ENCODE measurements at places on chromosomes 13 and 19.

GRCh38 chr13:36673352-36673751 lies 468 bp upstream of the SERTM1 start:
- no peak for DNase-seq

DNA sequence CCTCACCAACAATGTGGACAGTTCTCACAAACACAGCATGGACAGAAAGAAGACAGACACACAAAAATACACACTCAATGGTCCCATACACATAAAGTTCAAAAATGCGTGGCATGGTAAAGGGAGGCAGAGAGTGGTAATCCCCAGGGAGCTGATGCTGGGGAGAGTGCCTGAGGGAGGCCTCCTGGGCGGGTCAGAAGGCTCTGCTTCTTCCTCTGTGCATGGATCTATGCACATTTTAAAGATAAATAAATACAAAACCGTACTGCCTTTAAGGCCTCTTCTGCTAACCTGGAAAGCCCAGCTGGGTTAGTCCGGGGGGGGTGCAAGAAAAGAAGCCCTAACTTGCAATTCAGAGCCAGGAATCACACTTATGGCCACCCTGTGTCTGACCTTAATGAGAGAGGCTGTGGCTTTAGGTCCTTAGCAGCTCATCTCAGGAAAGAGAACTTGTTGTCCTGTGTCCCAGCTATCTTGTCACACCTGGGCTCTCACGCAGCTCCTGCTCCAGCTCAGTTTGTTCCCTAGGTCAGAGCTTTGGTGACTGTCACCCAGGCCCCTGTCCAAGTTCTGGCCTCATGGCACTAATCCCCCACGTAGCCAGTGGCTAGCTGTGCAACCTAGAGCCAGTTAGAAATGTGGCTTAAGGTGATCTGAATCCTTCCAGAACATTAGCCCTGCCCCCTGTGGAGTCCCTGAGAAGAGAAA lies 28.5 kb downstream of the POP4 start:
- no peak for DNase-seq

DNA sequence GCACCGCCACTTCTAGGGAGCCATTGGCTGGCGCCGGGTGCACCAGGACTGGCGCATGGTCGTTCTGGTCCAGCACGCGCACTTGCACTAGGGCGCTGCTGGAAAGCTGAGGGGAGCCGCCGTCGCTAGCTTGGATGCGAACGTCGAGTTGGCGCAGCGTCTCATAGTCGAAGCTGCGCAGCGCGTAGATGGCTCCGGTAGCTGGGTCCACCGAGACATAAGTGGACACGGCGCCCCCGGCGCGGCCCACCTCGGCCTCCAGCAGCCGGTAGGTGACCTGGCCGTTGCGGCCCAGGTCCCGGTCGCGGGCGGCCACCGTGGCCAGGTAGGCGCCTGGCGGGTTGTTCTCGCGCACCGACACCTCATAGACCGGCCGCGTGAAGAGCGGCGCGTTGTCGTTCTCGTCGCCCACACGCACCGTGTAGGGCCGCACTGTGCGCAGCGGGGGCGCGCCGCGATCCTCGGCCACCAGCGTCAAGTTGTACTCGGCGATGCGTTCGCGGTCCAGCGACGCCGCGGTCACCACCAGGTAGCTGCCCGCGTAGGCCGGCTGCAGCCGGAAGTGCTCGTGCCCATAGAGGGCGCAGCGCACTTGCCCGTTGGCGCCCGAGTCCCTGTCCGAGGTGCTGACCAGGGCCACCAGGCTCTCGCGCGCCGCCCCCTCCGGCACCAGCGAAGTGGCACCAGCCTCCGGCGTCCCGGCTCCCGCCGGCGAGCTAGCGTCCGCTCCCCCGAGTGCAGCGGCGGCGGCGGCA lies 1.7 kb downstream of the PCDH8 start:
- DNase-seq: no peak

- DNase-seq: no peak
Measured at GRCh38 chr19:41689993-41690800, 2.1 kb upstream of the CEACAM7 start.

- no peak for DNase-seq
Measured at GRCh38 chr13:51822106-51822815, 18.3 kb upstream of the DHRS12 start.

DNA sequence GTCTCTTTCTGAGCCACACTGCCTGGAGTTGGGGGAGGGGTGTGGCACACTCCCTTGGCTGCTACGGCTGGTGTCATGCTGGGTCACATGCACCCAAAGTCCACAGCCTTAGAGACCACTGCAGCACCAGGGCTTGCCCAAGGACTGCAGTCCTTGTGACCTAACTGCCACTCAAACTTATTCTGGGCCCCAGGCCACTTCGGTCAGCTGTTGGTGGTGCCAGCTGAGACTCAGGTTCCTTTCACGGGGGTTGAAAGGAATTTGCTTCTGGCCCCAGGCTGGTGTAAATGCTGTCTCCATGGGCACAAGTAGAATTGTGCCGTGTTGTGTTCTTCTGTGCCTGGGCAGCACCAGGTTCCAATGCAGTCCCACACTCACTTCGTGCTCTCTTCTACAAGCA lies 9.5 kb upstream of the VN1R1 start:
- no peak for DNase-seq

DNA sequence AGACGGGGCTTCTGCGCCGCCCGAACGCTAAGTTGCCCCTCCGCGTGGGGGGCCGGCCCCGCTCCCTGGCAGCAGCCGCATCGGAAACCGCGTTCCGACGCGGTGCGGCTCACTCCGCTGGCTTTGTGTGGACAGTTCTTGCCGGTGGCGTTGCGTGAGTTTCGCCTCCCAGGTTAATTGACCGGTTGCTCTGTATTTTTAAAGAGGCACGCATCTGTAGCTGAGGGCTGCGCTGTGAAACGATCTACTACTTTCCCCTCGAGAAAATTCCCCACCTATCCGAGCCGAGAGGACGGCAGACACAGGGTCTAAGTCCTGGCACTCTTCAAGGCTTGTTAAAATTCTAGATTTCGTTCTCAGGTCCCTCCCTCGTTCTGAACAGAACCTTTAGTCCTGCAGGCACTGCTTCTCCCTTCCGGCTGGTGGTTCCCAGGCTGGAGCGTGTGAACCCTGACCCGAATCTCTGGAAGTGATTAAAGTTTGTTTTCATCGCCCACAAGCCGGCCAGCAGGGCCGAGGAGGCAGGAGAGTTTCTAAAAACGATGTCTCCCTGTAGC lies 933 bp downstream of the ARHGEF7 start:
- DNase-seq: no peak

- no peak for DNase-seq
Measured at GRCh38 chr13:110265682-110266430, 41.1 kb downstream of the COL4A1 start.

DNA sequence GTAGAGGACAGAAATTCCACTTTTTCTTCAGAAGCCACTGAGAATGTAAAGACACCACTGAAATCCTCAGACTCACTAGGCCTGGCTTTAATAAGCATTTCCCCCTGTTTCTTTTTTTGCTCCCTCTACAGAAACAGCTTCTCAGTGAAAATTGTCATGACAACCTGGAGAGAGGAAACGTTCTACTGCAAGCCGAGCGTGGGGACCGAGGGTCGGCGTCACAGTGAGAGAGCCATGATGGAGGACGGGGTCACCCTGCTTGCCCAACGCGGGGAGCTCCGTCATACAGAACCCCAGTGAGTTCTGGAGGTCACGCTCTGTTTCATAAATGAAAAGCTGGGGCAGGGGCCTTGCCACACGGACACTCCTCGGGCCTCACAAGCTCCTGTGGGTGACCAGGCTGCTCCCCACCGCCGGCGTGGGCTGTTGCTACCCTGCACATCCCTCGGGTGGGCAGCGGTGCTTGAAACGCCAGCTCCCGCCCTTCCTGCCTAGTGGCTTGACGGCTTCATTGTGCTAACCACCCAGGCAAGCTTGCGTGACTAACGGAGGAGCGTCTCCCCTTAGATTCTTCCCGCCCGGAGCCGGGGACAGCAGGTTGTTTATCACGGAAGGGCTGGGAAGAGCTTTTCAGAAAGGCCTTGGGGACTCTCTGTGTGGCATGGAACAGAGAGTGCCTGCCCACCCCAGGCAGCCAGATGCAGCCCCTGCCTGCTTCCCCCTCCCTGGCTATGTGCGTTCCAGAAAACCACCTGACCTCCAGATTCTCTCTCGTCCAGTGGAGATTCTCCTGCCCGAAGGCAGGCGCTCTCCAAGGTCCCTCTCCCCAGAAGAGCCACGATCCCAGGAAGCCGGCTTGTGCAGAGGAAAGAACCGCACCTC lies 153.6 kb downstream of the KATNAL1 start:
- no peak for DNase-seq

DNA sequence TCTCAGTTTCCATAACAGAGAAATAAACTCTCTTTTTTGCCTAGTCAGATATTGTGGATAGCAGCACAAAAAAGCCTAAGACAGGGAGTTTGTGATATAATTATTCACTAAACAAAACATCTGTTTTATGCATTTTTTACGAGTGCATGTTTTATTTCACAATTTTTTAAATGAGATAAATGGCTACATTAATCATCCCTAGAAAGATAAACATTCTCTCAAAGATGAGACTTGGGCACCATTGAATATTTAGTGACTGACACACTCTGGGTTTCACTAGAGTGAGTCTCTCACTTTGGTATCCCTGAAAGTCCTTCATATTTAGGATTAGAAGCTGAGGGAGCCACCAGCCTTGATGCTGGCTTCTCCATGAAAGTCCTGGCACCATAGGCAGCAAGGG lies 74.3 kb upstream of the LRCH1 start:
- no peak for DNase-seq

GRCh38 chr19:4768934-4769777 lies 22.4 kb upstream of the FEM1A start:
- DNase-seq: peak; percentile 40

GRCh38 chr19:52691737-52692136 lies 43.1 kb downstream of the ZNF611 start:
- DNase-seq: no peak

- no peak for DNase-seq
Measured at GRCh38 chr13:39602277-39602613, 748 bp downstream of the LHFPL6 start.

DNA sequence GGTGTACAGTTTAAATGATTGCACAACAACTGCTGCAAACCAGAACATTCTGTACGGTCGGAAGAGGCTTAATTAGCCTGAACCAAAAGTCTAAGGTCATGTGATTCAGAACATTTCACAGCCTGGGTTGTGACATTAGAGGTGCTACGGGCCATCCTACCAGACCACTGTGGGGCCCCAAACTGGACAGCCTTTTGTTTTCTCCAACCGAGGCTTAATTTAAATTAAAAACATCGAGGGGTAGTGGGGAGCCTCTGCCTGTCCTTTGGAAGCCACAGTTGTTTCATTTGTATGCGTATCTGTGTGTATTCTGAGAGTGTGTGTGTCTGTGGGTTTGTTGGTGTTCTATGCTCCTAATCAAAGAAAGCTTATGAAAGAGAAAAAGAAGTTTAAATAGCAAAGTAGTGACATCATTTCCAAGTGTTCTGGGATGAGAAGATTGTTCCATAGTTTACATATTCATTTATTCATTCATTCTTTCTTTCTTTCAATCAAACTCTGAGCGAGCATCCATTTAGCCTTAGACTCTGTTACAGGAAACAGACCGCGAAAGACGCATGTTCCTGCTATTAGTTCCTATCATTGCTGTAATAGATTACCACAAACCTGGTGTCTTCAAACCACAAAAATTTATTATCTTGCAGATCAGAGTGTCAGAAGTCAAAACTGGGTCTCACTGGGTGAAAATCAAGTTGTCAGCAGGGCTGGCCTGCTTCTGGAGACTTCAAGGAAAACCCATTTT lies 444.8 kb downstream of the FOXO1 start:
- DNase-seq: no peak

DNA sequence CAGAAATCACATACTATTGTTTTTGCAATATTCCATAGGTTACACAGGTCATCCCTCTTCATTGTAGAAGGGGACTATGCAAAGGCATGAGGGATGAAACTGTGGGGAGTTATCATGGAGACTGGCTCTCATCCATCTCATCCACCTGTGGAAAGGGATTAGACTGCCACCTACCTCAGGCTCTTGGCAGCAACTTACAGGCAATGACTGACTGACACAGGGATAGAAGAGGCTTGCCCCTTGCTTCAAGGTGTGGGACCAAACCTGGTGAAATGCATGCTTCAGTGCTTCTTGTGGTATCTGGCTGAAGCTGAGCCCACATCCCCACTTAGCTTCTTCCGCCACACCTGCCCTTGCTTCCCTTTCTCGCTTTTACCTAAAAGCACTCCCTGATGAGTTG lies 341.3 kb downstream of the GPC5 start:
- no peak for DNase-seq

DNA sequence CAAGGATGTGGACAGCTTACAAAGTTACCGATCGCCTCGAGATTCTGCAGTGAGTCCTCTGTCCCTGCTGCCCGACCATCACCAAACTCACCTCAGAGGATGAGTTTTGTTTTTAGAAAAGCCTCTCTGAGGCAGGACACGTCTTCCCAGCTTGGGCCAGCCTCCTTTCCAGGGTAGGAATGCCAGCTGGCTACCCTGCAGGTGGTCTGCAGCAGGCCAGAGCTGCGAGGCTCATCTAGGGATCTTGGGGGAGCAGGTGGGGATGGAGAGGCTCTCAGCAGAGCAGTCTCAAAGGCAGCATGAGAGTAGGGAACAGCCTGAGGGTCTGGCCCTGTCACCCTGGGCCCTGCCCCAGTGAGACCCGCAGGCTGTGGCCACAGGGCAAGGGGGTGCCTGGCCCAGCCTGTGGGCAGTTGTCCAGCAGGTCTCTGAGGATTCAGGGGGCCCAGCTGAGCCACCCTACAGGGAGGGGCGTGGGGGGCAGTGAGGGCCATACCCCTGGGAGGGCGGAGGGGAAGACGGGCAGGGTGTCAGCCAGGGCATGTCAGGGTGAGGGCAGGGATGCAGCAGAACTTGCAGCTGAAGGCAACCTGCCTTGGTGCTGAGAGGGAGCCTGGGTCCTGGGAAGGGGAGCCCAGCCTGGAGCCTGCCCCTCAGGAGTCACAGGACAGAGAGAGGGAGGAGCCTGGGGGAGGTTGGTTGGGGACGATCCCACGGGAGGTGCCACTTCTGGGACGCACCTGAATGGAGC lies 57.3 kb upstream of the TPM4 start:
- no peak for DNase-seq

DNA sequence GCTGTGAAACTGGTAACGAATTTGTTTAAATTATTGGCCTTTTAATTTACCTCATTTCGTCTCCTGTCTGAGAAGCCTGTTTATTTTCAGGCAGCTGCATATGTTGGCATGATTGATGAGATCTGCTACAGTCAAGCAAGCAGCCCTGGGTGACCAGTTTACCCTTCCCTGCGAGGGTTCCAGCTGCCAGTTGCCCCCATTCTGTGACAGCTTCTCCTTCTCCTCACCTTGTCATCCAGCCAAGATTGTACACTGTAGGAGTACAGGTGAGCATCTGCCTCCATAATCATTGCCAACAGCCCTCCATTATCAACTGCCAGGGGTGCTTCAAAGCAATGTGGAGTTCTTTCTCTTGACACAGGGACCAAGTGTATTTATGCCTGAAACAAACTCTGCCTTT lies 1979.9 kb upstream of the PRR20A start:
- DNase-seq: no peak

All from stimulated activated CD4-positive, alpha-beta T cell treated with anti-CD3 and anti-CD28 coated beads, TNF-alpha, amount 100 ng/mL, for 1 hour (primary cell).